ENCODE measurements at places on chromosomes 1 and 21.

- peak; percentile 85 for DNase-seq
These were observed 89.1 kb upstream of the KCNK2 start for GRCh38 chr1:214993419-214993818.

DNA sequence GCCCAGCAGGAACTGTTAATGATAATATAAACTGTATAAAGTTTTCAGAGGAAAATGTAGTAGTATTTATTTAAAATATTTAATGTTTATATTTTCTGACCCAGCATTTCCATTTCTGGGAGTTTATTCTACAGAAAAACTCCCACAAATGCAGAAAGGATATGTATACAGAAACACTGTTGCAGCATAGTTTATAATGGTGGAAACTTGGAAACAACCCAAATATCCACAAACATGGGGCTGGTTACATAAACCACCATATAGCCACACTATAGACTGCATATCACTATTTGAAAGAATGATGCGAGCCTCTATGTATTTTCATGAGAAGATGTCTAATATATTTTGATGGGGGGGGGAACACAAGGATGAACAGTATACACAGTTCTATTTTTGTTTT is 31.5 kb upstream of the KCNN3 start:
- DNase-seq, result no peak

- no peak for DNase-seq
These were observed 25.7 kb downstream of the SLC37A1 start for GRCh38 chr21:42539342-42539741.

- DNase-seq, result no peak
These were observed 542.5 kb upstream of the PKN2 start for GRCh38 chr1:88141499-88142074.

DNA sequence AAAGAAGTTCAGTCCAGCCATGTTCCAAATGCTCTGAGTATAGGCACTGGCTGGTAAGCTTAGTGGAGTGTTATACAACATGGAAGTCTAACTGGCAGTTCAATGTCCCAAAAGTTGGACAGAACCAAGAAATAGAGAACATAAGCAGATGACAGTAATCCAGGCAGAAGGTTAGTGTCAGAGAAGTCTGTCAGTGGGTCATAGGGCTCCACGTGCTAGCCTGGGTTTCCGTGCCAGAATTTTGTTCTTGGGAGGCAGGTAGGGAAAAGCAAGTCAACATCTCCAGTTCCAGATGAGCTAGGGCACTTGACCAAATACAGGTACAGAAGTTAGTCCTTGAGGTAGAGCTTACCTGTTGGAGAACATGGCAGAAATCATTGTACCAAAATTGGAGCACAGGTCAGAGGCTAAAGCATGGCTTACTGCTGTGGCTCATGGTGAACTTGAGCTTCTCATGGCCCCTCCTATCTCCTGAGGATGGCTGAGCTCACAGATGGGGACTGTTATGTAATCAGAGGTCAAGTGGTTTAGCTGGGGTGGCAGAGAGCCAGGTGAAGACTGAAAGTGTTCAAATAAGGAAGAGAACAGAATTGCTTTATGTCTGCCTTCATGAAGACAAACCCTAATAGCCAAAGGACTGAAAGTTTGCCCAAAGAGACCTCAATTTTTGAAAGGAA is 170.8 kb downstream of the NFIA start:
- peak; percentile 80 for DNase-seq

GRCh38 chr1:91731815-91732214 is 154.1 kb downstream of the TGFBR3 start:
- DNase-seq, result peak; percentile 72

DNA sequence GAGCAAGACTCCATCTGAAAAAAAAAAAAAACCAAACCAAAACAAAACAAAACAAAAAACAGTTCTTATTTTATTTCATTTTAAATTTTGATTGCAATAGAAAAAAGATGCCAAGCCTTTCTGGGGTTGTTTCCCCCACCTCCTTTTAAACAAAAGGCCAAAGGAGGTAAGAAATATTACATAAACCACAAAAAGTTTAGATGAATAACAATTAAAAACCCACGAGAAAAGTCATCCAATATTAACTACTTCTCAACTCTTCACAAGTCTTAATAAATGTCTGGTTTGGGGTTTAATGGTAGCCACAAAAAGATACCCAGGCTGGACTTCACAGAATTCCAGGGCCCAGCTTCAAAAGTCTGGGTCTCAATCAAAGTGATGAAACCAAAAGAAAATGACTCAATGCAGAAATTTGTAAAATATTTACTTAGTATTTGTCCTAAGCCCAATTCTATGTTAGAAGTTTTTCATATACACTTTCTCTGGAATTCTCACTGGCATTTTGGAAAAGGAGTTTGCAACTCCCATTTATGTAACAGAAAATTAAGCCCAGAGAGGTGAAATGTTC is 47.0 kb upstream of the SDC3 start:
- DNase-seq, result peak; percentile 19

DNA sequence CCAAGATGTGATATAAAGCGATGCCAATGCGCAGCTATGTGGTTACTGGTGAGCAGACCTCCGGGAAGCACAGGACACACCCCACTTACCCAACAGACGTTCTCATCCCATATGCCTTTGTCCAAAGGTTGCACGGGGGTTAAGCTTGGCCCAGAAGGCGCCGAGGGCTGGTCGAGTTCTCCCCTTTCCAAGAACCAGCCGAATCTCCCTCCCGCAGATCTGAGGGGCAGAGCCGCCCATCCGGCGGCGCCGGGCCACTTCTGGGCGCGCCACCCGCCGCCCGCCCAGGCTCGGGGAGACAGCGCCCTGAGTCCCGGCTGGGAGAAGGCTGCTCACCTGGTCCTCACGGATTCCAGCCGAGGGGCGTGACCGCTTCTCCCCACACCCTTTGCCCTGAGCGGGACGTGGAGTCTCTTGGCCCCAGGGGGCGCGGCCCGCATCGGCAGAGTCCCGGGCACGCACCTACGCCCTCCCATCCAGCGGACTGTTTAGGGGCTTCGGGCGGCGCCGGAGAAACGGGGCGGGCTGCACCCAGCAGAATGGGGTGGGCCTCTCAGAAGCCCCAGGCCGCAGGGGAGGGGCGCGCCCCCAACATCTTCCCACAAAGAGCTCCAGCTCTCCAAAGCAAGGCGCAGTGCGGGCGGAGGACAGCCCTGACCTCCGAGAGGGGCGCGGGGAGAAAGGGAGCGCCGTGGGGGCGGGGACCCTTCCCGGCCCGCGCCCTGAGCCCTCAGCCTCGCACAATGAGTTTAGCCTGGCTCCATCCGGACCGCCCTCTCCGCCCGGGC is 615 bp downstream of the GPR161 start:
- peak; percentile 41 for DNase-seq

- peak; percentile 38 for DNase-seq
These were observed 254.0 kb downstream of the TOMM20 start for GRCh38 chr1:234874291-234875288.

DNA sequence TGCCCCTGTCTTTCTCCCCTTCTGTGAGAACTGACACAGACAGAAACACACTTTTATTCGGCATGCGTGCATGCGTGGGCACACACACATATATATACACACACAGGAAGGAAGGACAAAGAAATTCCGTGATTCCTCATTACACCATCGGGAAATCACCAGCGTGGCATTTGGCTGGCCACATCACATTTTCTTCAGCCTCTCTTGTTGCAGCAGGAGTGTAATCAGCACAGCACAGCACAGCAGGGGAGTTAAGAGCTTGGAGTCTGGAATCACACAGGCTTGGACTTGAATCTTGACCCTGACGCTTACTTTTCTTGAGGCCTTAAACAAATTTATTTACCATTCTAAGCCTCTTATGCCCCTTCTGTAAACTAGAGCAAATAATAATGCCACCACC is 45.3 kb upstream of the EPHA8 start:
- DNase-seq, result no peak

DNA sequence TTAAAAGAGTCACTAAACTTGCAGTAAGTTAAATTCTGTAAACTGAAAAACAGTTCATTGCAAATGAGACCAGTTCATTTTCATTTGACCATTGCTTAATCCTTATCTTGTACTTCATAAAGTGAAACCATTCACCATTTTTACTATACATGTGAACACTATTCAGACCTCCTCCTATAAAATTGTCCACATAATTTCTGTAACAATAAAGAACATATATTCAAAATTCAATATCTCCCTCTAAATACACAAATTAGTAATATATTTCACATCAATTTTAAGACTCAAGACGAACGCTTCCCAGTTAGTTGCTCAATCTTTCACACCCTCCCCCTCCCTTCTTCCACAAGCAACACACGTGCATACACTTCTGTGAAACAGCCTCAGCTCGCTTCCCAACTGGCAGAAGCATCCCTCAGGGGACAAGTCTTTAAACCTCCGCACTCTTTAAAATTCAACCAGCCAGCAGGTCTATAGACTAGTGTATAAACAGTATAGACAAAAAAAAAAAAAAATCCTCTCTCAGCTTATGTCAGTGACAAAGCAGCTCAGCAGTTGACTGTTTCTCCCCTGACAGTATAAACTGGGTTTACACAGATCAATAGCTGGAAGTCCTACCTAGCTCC is 99.6 kb downstream of the DENND1B start:
- DNase-seq, result peak; percentile 63

GRCh38 chr1:55070293-55071164 is 31.2 kb downstream of the PCSK9 start:
- DNase-seq, result no peak

- peak; percentile 85 for DNase-seq
These were observed 146.0 kb downstream of the RERE start for GRCh38 chr1:8671306-8671917.

DNA sequence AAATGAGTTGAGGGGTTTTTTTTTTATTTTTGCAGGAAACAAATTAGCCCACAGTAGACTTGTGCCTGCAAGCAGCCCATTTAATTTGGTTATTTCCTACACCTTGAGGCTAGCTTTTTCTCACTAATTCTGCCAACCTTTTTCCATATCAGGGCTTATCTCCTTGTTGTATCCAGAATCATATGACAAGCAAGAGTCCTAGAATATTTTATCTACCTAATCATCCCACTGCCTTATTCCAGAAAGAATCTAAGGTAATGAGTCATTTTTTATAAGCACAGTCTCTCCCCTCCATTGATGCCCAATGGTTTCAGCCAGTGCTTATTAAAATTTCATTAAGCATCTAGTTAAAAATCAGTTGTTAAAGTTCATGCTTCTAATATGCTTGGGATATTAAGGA is 324.1 kb downstream of the BARHL2 start:
- no peak for DNase-seq

GRCh38 chr1:170776777-170777176 is 112.8 kb downstream of the PRRX1 start:
- DNase-seq, result no peak

DNA sequence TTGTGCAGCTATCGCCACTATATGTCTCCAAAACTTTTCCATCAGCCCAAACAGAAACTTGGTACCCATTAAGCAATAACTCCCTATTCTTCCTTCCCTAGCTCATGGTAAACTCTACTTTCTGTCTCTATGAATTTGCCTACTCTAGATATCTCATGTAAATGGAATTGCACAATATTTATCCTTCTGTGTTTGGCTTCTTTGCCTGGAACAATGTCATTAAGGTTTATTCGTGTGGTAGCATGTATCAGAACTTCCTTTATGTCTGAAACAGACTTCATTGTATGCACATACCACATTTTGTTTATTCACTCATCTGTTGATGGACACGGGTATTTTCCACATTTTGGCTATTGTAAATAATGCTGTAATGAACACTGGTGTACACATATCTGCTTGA is 40.7 kb upstream of the CD34 start:
- DNase-seq, result no peak

GRCh38 chr1:217009376-217009775 is 286.1 kb upstream of the ESRRG start:
- DNase-seq, result no peak

DNA sequence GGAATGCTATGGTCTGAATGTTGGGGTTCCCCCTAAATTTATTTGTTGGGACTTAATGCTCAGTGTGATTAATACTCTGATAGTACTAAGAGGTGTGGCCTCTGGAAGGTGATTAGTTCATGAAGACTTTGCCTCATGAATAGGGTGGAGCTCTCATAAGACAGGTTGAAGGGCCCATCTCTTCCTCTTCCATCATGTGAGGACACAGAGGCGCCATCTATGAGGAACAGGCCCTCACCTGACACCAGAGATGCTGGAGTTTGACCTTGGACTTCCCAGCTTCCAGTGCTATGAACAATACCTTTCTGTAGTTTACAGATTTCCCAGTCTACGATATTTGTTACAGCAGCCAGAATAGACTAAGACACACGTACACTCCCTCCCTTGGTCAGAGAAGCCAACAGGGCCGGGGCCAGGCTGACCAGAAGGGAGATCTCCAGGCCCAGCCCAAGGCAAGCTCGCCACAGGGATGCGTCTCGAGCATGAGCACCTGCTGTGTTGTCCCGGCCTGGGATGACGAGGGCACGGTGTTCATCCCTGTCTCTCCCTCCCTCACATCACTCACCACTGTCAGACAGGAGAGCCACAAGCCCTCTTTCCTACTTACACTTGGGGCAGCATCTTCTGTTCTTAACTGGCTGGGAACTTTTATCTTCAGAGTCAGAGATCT is 4.7 kb upstream of the ABCG1 start:
- no peak for DNase-seq

DNA sequence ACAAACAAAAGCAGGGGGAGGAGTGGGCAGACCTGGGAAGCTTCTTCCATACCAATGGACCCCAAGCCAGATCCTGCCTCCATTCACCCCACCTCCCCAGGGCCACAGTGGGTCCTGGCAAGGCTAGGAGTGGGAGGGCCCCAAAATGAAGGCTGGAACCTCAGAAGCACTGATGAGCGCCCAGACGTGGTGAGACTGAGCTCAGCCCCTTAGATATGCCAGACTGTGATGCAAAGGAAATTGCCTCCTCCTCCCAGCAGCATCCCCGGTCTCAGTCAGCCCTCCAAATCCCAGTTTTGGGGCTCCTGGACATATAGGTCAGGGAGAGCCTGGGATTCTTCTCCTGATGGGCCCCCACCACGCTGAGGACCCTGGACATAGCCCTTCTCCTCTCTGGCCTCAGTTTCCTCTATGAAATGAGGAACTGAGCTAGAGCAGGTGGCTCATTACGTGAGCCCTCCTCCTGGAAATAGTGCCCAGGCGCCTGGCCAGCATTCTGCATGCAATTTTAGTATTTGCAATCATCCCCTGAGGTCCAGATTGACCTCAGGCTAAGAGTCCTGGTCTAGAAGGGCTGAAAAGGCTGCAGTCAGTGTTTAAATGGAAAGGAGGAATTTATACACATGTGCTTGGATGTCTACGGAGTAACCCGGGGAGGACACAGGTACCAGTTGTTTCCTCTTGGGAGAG is 33.5 kb downstream of the RHBG start:
- no peak for DNase-seq

- DNase-seq, result no peak
These were observed 544.3 kb upstream of the ADAMTS5 start for GRCh38 chr21:27511233-27511632.

- peak; percentile 36 for DNase-seq
These were observed 45.6 kb downstream of the IL23R start for GRCh38 chr1:67211589-67212563.

GRCh38 chr1:214270097-214270650 is 10.8 kb upstream of the SMYD2 start:
- DNase-seq, result peak; percentile 65
